Ammon's horn (tissue), 1 donor: ENCODE measurements at places on chromosomes 3 and 15.

DNA sequence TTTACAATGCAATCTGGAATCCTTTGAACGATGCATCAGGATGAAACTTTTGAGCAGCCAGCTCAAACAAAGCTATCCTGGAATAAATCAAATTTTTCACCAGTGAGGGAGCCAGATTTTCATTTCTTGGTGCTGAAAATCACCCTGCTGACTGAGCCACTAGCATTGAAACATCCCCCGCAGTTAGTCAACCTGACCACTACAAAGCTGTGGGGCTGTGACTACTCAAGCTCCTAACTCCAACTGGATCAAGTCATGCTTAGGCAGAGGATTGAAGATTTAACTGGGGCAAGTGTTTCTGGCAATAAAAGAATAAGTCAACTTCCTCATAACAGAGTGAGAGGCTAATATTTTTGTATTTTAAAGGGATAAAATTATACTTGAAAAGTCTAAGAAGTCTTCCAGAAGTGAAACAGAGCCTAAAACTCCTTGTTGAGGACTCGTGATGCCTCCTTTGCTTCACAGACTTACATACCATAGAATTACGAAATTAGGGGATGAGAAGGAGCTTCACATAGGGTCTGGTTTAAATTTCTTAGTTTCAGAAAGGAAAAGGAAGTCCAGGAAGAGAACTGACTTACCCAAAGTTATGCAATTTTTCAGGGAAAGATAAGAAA lies 177.8 kb downstream of the SERPINI1 start:
- no peak for DNase-seq

DNA sequence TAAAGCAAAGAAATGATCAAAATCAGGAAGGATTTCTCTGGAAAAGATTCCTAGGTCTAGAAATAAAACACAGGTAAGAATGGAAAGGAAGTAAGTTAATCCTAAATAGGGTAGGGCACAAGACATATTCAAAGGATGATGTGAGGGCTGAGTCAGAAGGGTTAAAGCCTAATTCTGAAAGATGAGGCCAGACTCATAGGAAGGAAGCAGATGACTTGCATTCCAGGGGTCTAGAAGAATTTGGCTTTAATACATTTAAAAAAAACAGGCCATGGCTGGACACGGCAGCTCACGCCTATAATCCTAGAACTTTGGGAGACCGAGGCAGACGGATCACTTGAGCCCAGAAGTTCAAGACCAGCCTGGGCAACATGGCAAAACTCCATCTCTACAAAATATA lies 3.2 kb downstream of the SSR3 start:
- no peak for DNase-seq

DNA sequence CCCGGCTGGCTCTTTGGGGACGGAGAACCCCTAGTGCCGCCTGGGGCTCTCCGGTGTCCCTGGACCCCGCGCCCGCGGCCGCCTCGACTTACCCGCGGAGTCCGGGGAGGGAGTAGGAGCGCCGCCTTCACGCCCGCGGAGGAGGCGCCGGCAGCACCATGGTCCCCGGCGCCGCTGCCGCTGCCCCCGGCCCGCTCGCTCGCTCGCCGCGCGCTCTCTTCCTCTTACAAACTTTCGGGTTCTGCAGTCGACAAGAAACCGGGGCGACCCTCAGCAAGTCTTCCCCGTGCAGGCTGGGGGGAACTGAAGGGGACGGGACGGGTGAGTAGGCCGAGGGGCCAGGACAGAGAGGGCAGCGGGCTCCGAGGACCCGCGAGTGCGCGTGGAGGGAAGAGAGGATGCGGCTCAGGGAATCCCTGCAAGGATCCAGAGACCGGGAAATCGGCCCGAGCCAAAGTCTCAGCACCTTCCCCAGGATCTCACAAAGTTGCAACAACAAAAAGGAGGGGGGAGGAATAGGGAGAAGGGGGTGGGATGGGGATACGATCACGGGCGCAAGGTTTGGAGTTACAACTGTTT lies 2.0 kb downstream of the FOXP1 start:
- DNase-seq, result peak; percentile 46

DNA sequence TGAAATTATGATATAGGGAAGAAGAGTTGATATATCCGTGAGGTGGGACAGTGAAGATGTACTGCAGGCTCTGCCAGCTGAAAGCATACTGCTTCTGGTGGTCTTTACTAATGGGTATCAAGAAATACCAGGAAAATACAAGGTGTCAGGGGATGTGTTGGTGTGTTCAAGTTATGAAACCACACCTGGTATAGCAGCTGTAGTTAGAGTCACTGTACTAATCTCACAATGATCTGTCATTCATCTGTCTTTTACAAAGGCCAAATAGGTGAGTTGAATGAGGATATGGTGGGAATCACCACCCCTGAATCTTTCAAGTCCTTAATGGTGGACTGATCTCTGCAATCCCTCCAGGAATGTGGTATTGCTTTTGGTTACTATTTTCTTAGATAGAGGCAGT lies 152.7 kb downstream of the NFKBIZ start:
- DNase-seq, result no peak

DNA sequence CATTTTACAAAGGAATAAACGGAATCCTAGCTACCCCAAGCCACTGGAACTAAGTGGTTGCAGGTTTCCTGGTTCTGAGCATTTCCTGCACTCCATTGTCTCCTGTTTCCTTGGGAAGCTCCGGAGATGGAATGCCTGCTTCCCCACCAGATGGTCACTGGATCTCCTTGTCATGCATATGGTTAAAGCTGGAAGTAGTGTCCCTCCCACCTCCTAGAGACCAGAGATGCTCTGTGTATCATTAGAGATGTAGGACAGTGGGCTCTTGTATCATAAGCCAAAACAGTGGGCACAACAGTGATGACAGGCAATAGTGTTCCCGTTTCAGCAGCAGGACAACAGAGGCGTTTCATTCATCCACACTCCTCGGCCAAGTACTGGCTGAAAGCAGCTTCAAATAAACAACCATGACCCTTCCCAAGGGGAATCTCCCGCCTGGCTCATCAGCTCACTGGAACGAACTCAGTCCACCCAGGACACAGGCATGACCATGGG lies 136.2 kb upstream of the EIF1B start:
- peak; percentile 96 for DNase-seq

DNA sequence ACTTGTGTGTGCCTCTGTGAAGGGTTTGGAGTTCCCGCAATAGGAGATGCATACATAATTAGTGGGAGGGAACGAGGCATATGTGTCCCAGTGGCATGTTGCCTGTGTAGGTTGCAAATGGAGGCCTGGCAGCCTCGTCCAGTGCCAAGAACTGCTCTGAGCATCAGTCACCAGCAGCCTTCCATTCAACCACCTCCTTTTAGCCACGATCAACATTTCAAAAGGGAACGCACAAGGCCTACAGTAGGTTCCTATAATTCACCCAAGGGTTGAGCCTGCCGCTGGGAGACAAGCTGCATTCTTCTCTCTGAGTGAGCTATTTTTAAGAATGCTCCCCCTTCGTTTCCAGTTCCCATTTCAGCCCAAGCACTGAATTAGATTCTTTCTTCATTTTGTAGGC lies 78.8 kb upstream of the CTNNB1 start:
- DNase-seq, result peak; percentile 53

DNA sequence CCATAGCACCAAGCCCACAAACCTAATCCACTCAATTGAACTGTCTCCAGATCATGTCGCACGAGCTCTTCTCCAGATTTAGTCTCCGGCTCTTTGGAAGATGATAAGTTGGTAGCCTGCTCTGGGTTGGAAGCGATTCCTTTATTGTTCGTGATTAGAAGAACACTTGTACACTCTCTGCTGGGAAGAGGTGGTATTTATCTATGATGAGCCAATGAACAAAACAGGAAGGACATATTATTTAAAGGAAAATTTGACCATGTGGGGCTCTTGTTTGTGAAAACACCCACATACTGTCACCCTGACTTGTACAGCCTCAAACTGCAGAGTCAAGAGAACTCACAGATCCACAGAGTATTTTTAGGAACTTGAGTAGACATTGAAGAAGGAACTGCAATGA lies 54.4 kb downstream of the MYZAP start:
- no peak for DNase-seq

- no peak for DNase-seq
Observed at GRCh38 chr15:77557564-77557963, 75.1 kb downstream of the LINGO1 start.
